CD8-positive, alpha-beta T cell (primary cell): ENCODE measurements at places on chromosomes 4 and X.

- no peak for DNase-seq
Measured at GRCh38 chr4:102143433-102143832, 201.8 kb downstream of the SLC39A8 start.

DNA sequence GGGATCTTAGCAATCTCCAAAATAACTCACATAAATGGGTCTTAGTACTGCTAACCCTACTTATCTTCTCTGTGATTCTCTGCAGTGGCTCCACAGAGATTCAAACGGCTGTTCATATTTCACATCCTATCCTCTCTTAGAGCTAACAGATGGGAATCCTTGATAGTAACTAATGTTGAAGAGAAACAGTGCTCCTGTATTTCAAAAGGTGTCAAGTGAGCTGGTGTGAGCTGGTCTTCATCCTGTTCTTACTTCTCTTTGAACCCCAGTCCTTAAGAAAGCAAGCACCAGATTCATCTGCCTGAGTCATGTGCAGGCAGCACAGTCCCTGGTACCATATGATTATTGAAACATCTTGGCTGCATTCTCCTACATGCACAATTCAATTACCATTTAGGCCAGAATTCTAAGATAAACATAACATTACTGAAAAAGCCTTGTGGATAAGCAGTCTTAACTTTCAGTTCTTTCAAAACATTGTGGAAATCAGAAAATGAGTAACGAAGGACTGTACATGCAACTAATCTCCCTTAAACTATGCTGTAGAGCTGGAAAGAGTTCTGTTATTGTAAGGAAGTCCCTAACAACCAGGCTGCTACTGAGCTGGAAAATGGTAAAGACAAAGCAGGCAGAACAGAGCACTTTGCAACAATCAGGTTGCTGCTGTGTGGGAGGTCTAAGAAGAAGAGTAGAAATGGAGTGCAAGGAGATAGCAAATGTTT is 153.1 kb downstream of the NPNT start:
- DNase-seq: no peak

GRCh38 chrX:69503228-69503781 is 821 bp upstream of the NALF2 start:
- DNase-seq: no peak

DNA sequence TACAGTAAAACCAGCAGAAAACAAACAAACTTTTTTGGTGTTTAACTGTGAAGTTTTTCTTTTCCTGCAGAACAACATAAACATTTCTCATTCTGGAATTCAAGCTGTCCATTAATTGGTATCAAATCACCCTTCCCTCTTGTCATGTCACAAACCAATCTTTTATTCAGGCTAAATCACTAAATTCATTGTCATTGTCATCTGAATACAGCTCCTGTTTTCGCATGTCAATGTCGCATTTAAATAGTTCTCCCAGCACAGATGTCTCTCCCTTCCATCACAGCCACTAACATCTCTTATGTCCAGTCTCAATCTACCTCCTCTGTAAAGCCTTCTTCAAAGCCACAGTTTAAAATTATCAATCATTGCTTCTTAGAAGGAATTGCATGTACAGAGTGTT is 192.1 kb upstream of the PCDH10 start:
- DNase-seq: no peak

GRCh38 chr4:84948056-84948455 is 18.4 kb downstream of the WDFY3 start:
- DNase-seq: no peak

DNA sequence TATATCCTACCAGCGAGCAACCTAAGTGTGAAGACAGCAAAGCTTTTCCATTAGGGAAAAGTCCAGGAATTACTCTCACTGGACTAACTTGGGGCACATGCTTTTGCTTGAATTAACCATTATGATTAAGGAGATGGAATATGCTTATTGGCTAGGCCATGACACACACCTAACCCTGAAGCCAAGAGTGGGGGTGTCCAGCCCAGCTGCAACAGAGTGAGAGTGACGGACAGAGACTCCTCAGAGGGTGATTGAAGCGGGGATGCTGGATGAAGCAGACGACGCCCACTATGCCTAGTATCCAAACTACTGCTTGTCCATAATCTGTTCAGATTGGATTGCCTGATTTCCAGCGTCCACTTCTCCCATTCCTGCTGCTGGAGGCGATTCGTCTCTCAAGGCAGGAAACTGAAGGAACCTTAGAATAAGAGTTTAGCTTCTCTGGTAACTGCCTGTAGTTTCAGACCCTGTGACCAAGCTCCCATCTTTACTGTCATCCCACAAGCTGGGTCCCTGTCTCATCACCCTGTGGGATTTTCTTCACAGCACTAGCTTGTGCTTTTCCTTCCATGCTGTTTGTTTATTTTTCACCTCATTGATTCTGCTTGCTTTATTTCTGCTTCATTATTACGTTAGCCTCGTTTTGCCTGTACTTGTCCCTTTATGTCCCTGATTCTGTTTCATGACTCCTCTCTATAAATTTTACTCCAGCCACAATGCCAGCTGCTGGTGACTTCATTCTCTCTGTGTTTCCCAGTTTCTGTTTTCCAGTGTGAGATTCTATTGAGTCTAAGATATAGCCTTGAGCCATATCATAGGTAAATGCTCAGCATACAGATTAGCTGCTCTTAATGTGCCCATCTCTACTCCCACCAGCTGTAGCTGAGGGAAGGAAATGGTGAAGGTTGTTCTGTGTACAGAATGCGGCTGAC is 19.0 kb downstream of the FAM47E start:
- DNase-seq: no peak

GRCh38 chr4:125891597-125892258 is 577.0 kb downstream of the FAT4 start:
- DNase-seq: no peak

- peak; percentile 3 for DNase-seq
Measured at GRCh38 chrX:69221239-69222102, 56.2 kb upstream of the PJA1 start.

GRCh38 chrX:110691446-110691845 is 104.2 kb downstream of the CHRDL1 start:
- no peak for DNase-seq

GRCh38 chrX:66150163-66150562 is 13.9 kb upstream of the HEPH start:
- no peak for DNase-seq

- no peak for DNase-seq
Measured at GRCh38 chrX:80648023-80648422, 161.7 kb downstream of the BRWD3 start.

DNA sequence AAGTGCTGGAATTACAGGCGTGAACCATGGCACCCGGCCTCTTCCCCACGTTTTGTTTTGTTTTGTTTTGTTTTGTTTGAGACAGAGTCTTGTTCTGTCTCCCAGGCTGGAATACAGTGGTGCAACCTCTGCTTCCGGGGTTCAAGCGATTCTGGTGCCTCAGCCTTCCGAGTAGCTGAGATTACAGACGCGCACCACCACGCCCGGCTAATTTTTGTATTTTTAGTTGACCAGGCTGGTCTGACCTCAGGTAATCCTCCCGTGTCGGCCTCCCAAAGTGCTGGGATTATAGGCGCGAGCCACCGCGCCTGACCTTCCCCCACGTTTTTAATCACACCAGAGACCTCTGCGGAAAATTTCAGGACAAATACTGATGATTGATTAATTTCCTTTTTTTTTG is 2.2 kb downstream of the ENOPH1 start:
- DNase-seq: no peak

GRCh38 chr4:74055096-74055495 is 16.6 kb upstream of the CXCL3 start:
- no peak for DNase-seq

GRCh38 chrX:96425200-96425599 is 259.4 kb upstream of the DIAPH2 start:
- DNase-seq: no peak

DNA sequence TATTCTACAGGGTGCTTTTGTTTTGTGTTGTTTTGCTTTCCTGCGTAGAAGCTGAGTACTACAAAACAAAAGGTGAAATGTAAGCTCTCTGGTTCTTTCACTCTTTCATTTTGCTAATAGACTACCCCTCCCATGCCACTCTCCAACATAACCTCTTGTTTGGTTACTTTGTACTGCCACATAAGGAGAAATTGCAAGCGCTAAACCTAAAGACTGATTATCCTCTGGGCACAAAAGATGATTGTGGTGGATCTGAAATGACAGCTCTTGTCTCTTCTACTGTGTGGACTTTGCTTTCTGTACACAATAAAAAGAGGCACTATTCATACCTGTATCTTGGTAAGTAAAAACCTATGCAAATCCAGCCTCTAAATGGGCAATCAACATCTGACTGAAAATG is 5.3 kb downstream of the MBNL3 start:
- DNase-seq: no peak

DNA sequence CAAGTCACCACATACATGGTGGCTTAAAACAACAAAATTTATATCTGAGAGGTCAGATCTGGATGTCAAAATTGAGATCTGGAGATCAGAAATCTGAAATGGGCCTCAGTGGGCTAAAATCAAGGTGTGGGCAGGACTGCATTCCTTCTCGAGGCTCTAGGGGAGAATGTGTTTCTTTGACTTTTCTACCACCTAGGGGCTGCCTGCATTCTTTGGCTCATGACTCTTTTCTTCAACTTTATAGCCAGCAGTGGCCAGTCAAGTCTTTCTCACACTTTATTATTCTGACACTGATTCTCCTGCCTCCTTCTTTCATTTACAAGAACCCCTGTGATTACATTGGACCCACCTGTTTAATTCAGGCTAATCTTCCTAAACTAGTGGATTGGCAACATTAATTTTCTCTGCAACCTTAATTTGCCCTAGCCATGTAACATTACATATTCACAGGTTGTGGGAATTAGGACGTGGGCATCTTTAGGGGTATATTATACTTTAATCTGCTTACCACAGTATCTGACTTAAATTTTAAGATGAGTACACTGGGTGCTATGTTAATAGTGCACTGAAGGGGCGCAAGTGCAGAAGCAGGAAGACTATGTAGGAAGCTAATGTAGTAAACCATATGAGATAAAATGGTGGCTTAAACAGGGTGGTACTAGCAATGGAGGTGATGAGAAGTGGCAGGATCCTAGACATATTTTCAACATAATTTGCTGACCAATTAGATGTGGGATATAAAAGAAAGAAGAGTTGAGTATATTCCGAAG is 188.0 kb downstream of the SLC4A4 start:
- no peak for DNase-seq

GRCh38 chr4:159029481-159029880 is 73.4 kb upstream of the RAPGEF2 start:
- no peak for DNase-seq

DNA sequence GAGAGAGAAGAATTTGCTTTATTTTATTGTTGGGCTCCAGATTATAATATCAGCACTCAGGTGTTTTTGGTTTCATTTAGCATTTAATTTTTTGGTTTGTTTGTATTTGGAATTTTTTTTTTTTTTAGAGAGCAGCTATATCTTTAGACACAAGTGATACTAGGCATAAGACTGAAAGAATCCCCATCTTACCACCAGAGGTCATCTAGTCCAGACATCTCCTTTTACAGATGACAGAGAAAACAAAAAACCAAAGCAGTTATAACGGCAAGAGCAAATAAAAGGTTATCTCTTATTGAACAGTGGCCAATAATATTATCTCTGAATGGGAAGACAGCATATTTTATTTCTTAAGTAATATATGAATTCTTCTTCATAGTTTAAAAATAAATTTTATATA is 22.8 kb downstream of the USP38 start:
- no peak for DNase-seq

- no peak for DNase-seq
Measured at GRCh38 chr4:66842026-66842723, 703.1 kb downstream of the CENPC start.

- no peak for DNase-seq
Measured at GRCh38 chr4:120636120-120636630, 286.4 kb downstream of the PRDM5 start.

GRCh38 chrX:23902419-23902818 is 5.3 kb downstream of the APOO start:
- peak; percentile 53 for DNase-seq

GRCh38 chrX:22974616-22975015 is 25.1 kb upstream of the DDX53 start:
- no peak for DNase-seq

DNA sequence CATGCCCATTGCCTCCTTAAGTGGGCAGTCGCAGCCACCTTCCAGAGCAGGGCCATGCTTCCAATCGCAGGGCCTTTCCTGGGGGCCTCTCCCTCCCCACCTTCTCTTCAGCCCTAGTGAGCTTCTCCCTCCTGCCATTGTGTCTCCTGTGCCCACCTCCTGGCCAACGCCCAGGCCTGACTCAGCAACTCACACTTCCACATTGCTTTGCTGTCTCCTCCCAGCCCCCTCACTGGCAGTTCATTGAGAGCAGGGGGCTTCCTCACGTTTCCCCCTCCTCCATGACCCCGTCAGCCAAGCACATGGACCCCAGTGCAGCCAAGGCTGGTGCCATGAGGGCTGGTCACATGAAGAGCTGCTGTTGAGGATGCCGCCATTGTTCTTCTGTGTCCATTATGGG is 25.9 kb downstream of the HTRA3 start:
- no peak for DNase-seq

GRCh38 chr4:134632056-134632455 is 430.5 kb upstream of the PABPC4L start:
- DNase-seq: no peak

DNA sequence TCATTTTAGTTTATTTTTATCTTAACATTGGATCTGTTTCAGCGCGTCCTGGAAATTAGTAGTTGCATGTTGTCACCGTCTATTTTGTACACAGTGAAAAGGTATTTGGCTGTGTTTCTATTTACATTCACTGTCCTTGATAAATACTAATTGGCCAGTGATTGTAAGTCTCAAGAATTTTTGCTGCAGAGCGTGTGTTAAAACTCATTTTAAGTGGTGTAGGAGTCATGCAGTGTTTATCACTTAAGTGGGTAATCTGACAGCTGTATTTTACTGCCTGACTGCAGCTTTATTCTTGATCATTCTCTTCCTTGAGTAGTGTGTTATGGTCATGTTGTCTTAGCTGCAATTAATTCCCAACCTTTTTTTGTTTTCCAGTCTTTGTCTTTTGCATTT is 9.8 kb downstream of the GUCY1A1 start:
- no peak for DNase-seq

DNA sequence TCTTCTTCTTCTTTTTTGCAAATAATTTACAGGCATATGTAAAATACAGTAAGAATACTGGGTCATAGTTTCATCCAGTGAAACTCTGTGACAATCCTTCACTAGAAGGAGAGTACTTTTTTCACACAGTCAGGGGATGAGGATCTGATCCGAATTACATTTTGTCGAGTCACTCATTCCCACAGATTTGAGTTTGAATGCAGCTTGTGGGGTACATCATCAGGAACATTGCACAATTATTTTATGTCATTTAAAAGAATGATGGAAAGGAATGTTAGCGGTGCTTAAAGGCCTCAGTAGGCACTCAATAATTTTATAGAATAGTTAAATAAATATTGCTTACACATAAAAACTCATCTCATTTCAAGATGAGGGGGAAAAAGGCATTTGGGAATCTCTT is 88.6 kb downstream of the CHRNA9 start:
- DNase-seq: no peak

DNA sequence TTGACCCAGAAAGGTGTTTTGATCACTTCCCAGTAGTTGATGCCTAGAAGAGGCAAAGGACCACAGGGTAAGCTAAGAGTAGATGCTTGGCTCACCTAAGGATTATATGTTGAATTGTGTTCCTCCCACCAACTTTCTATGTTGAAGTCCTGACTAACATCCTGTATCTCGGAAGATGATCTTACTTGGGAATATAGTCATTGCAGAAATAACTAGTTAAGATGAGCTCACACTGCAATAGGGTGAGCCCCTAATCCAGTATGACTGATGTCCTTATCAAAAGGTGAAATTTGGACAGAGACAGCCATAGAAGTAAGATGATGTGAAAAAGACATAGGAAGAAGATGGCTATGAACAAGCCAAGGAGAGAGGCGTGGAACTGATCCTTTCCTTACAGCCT is 3.3 kb upstream of the HMGB2 start:
- DNase-seq: no peak
